ENCODE measurements at places on chromosomes 16 and 17. TPM values are rescaled to one million over a fixed set of nuclear protein-coding genes. Genes with fewer than 3 reads are reported as not detected.

The ZNF48 gene
- 5.3 TPM for total RNA-seq

The CCL1 gene
- not detected for total RNA-seq

GRCh38 chr16:23482778-23483177, 27.5 kb downstream of the GGA2 start:
- H3K4me1 ChIP-seq, result no peaks in the 10 kb centered on the region
- H3K4me3 ChIP-seq, result no peak overlapping the region
- no peak for DNase-seq
- peaks cover 48% of the 10 kb centered on the region for H3K36me3 ChIP-seq

- H3K4me3 ChIP-seq, result no peak overlapping the region
- DNase-seq, result no peak
- peaks cover 27% of the 10 kb centered on the region for H3K4me1 ChIP-seq
- H3K27me3 ChIP-seq, result no peaks in the 10 kb centered on the region
- no peak overlapping the region for H3K27ac ChIP-seq
Measured at GRCh38 chr17:49333804-49334203, 28.2 kb downstream of the ZNF652 start.

- H3K36me3 ChIP-seq, result no peaks in the 10 kb centered on the region
- H3K4me1 ChIP-seq, result peaks cover under 1% of the 10 kb centered on the region
- no peak for DNase-seq
- H3K27me3 ChIP-seq, result no peaks in the 10 kb centered on the region
- no peak overlapping the region for H3K27ac ChIP-seq
Measured at GRCh38 chr17:76008630-76009425, 8.2 kb downstream of the CDK3 start.

GRCh38 chr16:64696866-64697265, 425.0 kb downstream of the CDH11 start:
- H3K36me3 ChIP-seq, result no peaks in the 10 kb centered on the region
- DNase-seq, result no peak
- H3K4me3 ChIP-seq, result no peak overlapping the region
- no peaks in the 10 kb centered on the region for H3K4me1 ChIP-seq
- no peaks in the 10 kb centered on the region for H3K27me3 ChIP-seq

Data from activated naive CD4-positive, alpha-beta T cell treated with anti-CD3 and anti-CD28 coated beads for 36 hours (primary cell).